ENCODE measurements at places on chromosomes 3 and 15.

DNA sequence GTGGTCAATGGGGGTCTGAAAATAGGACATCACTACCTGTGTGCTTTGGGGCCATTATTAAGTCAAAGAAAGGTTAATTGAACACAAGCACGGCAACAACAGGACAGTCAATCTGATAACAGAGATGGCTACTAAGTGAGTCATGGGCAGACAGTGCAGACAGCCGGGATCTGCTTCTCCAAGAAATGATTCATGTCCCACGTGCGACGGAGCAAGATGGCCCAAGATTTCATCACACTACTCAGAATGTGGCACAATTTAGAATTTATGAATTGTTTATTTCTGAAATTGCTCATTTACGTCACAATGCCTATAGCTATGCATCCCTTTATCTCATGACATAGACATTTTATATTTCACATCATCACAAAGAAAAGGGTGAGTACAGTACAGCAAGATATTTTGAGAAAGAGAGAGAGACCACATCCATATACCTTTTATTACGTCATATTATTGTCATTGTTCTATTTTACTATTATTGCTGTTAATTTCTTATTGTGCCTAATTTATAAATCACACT is 770.6 kb upstream of the NR2F2 start:
- no peak for DNase-seq

DNA sequence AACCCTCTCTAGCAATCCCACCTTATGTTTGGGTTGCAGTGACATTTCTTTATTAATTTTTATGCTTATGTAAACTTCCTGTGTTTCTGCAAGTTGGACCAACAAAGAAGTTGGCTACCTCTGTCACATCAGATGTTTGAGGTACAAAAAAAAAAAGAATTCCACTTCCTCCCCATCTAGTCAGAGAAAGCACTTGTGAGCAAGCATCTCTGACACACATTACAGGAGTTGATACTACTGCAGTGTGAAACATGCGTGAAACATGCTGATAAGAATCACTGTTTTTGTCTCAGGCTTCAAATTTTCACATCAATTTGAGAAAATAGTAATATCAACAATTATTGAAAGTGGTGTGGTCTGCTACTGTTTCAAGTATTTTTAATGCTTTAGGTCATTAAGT is 1.3 kb downstream of the SCAANT1 start:
- DNase-seq = no peak

DNA sequence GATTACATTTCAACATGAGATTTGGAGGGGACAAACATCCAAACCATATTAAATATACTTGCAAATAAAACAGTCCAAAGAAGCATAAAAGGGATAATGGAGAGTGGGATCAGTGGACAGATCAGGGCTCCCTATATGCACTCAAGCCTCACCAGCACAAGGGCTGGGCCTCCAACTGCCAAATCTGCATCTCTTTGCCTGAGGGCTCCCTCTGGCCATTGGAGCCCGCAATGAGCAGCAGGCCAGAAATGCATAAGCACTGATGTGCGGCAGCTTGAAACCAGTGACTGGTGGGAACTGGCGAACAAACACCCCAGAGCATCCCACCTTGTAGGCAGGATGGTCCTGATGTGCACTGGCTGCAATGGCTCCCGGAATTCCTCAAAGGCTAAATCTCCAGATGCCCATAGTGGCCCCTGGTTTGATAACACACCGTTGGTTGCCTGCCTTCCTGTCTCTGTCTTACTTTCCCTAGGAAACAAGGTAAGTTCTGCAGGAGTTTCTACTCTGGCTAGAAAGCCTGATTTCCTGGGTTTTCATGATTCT is 55.9 kb upstream of the POMGNT2 start:
- no peak for DNase-seq

DNA sequence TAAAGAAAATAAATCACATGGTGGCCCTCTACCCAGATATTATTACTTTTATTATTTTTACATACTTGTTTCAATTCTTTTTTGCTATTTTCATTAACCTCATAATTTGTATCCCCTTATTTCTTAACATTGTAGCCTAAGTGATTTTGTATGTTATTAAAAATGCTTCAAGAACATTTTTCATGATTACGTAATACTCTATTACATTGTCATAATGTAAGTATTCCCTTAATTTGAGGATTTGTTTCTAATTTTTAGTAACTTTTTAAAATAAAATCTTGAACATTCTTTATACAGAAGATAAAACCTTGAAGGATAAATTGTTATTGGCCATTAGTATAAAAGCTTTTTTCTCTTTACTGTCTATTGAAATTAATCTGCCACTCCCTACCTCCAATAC is 89.0 kb downstream of the DCUN1D1 start:
- DNase-seq = no peak

DNA sequence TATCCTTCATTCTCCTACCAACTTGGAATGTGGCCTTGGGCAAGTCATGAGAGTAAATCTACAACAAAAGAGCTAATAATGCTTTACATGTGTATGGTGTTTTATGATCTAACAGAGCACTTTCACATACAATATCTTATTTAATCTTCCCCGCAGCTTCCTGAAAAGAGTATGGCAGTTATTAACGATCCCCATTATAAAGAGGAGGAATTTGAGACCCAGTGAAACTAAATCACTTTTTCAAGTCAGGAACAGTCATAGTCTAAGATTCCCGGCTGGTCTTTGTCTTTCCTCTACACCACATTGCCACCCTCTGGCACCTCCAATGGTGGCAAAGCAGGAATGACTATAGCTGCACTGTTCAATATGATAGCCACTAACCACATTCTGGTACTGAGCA is 69.7 kb upstream of the CMSS1 start:
- no peak for DNase-seq

- no peak for DNase-seq
Measured at GRCh38 chr3:5020242-5020722, 41.0 kb downstream of the BHLHE40 start.

DNA sequence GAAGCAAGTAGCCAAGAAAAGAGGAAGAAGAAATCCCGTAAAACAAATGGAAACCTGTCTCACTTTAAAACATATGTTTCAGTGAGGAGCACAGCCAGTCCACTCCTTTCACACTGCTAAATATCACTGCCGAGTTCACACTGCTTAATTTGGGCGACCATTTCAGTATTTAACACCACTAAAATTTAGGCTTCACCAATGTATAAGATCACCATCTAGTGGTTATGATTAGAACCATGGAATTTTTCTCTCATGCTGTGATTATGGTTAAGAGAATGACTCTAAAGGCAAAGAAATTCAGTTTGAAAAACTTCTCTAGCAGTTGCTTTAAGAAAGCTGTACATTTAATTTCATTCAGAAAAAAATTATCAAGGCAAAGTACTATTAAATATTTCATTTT is 16.6 kb downstream of the SLC4A7 start:
- peak; percentile 28 for DNase-seq

- DNase-seq = peak; percentile 68
Measured at GRCh38 chr3:107240183-107241091, 136.8 kb upstream of the CCDC54 start.

- DNase-seq = no peak
Measured at GRCh38 chr3:156259896-156260295, 139.5 kb downstream of the KCNAB1 start.

GRCh38 chr3:128278761-128279600 is 125.7 kb downstream of the EEFSEC start:
- no peak for DNase-seq

DNA sequence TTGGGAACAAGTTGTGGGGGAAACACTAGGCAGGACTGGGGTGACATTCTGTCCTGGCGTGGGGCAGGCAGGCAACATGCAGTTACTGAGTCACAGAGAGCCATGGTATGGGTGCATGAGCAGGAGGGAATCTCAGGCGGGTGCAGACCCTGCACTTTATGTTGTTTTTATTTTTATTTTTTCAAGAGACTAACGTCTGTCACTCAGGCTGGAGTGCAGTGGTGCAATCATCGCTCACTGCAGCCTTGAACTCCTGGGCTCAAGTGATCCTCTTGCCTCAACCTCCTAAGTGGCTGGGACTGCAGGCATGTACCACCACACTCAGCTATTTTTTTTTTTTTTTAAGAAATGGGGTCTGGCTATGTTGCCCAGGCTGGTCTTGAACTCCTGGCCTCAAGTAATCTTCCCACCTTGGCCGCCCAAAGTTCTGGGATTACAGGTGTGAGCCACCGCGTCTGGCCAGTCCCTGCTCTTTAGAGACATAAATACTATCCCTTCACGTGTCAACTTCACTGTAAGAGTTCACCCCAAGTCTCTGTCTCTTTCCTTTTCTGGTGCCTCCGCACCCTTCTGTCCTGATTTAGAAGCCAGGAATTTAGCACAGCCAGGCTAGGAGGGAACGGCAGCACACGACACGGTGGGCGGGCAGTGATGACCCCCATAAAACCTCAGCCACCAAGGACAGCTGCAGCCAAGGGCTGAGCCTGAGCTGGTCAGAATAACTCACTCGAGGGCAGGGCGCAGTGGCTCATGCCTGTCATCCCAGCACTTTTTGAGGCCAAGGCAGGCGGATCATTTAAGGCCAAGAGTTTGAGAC is 72.8 kb upstream of the IQSEC1 start:
- no peak for DNase-seq

GRCh38 chr15:66884115-66884622 is 181.2 kb upstream of the SMAD3 start:
- DNase-seq = no peak

- DNase-seq = no peak
Measured at GRCh38 chr3:185251272-185251671, 2.6 kb downstream of the EHHADH start.

DNA sequence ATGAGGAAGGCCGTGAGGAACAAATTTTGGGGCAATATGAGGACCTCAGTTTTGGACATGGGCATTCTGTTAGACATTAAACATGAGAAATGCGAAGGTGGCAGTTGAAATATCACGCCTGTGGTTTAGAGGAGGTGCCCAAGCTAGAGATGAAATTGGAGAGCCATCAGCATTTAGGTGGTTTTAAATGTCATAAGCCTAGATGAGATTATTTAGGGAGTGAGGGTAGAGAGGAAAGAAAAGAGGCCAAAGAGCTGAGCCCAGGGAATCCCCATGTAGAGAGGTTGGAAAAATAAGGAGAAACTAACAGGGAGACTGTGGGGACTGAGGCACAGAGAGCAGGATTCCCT is 14.9 kb downstream of the RTP1 start:
- DNase-seq = no peak

GRCh38 chr3:123067689-123068600 is 1.1 kb downstream of the PDIA5 start:
- DNase-seq = no peak

- DNase-seq = no peak
Measured at GRCh38 chr15:39188930-39189329, 391.9 kb upstream of the THBS1 start.

- DNase-seq = no peak
Measured at GRCh38 chr3:183553334-183554026, 2.0 kb downstream of the KLHL6 start.

- DNase-seq = no peak
Measured at GRCh38 chr3:12470111-12470510, 14.2 kb upstream of the TSEN2 start.

DNA sequence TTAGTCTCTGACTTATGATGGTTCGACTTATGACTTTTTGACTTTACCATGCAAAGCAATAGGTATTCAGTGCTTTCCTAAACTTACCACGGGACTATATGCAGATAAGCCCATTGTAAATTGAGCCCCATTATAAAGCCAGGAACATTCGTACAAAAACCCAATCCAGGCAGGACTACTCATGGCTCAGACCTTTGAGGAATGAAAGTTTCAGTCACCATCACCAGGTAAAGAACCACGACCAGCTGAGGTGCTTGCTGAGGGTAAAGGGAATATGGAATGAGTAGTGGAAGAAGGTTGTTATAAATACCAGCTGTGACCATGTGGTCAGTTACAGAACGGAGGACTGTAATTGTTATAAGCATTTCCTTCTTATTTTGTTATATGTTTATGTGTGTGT is 54.9 kb upstream of the BNC1 start:
- no peak for DNase-seq

GRCh38 chr15:51349156-51349844 is 7.8 kb downstream of the GLDN start:
- DNase-seq = no peak

- DNase-seq = no peak
Measured at GRCh38 chr15:84402856-84403608, 167.5 kb downstream of the GOLGA6L4 start.

DNA sequence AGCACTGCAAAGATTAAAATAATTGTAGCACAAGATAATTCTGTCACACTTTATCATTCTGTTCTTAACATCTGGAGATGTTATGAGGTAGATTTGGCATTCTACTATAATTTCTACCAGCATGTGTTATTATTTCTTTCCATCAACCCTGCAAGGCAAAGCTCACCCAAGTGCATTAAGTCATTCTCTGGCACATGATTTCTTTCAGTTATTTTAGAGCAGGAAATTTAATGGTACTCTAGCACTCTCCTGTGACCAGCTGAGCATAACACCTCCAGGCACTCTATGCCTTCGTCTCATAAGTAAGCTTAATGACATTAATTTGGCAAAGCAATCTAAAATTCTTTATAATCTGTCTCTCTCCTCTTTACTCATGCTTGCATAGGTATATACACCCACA is 300.2 kb upstream of the GPR149 start:
- DNase-seq = no peak

- no peak for DNase-seq
Measured at GRCh38 chr3:184155644-184156521, 706 bp downstream of the DVL3 start.

- no peak for DNase-seq
Measured at GRCh38 chr3:22585504-22585903, 617.6 kb upstream of the UBE2E2 start.

DNA sequence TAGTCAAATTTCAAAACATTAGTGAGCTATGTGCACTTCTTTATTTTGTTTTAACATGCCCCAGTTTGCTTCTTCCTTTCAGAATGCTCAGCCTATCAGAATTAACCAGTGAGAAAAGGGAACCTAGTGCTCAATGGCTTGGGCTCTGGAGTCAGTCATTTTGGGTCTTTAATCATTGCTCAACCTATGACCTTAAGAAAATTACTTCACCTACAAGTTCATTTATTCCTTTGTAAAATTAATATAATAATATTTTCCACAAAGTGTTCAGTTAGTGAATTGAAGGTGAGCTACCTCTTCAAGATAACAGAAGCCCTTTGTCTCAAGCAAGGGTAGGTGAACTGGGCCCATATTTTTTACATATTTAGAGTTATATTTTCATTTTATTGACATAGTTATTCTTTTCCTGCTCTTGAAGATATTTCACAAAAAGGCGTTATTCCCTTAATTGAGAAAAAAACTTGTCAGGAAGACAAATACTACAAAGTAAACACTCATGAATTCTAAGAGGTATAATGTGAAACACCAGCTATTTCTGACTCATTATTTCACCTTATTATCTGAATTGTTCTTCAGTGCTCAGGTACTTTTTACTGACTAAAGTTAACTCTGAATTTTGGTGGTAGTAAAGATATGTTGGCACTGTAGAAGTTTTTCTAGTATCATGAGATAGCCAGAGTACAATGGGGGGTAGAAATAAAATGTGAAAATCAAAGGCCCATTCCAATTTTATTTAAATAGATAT is 415.5 kb downstream of the NAALADL2 start:
- no peak for DNase-seq

- no peak for DNase-seq
Measured at GRCh38 chr15:24943361-24943760, 11.4 kb upstream of the SNRPN start.

GRCh38 chr15:74387621-74388362 is 20.3 kb upstream of the CYP11A1 start:
- no peak for DNase-seq
